ENCODE measurements at places on chromosomes 1 and 21.

DNA sequence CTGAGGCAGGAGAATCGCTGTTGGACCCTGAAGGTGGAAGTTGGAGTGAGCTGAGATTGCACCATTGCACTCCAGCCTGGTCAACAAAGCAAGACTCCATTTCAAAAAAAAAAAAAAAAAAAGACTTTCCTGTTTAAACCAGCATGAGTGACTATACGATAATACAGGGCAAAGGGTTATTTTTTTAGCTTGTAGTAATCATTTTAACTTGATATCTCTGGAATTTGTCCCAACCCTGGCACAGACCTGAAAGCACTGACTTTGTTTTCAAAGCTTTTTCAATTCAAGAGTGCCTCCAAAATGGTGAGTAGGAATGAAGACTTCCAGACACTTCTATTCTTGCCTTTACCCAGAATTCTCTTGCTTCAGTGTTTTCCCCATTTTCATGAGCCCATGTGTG lies 4.4 kb upstream of the TMCO2 start:
- no peak for DNase-seq

- DNase-seq: no peak
Observed at GRCh38 chr1:223462047-223462630, 68.9 kb downstream of the CCDC185 start.

GRCh38 chr1:9438431-9439073 lies 100.7 kb upstream of the SLC25A33 start:
- DNase-seq: no peak

DNA sequence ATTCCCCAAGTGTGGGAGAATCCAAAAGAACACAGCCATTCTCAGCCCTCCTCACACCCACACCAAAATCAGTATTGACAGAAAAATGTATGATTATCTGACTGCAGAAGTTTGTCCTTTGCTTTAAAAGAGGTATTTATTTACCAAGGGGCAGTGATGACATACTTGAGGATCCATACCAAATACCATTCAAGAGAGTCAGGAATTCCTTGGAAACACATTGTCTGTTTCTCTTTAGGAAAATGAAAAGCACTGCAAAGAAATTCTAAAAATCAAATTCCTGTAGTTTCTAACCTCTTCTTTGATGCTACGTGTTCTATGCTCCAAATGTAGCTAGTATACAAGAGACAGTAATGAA lies 509.6 kb upstream of the CXADR start:
- DNase-seq: no peak

GRCh38 chr21:38413958-38414548 lies 84.2 kb downstream of the ERG start:
- DNase-seq: no peak

DNA sequence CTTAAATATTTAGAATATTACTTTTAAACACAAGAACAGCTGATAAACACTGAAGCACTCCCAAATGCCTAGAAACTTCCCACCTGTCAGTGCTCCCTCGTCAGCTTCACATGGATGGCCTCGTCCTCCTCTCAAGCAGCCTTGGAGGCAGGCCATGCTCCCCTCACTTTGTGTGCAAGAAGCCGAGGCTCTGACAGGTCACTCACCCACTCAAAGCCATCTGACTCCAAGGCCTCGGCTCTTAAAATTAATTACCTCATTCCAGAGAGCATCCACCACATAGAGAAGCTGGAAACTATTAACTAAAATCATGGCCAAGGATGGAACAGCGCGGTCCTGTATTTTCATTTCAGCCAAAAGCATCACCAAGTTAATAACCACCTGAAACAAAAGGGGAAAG lies 17.8 kb downstream of the LBR start:
- no peak for DNase-seq

DNA sequence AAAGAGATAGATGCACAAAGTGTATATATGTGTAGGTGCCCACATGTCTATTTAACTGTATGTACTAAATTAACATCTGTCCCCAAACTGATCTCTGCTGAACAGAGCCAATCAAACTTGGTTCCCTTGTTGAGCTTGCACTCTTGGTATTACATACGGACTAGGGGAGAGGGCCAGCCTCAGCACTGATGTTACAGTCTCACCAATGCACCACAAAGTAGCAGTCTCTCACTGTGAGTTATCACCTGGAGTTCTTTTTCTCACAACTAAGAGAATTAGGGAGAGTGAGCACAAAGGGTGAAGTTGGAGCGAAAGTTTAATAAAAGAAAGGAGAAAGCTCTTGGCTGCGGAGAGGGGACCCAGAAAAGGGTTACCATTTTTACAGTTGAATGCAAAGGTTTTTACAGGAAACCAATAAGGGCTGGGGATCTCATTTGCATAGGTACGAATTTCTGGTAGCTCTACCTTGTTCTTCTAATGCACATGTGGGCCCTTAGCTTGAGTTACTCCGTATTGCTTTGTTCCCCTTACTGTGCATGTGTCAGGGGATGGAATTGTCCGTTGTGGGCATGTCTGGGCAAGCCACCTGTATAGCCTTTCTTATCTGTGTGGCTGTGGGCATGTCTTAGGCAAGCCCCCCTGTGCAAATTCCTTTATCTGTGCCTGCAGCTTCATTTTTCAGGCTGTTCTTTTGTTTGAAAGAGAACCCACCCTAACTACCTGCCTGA lies 13.3 kb upstream of the CHI3L2 start:
- no peak for DNase-seq

DNA sequence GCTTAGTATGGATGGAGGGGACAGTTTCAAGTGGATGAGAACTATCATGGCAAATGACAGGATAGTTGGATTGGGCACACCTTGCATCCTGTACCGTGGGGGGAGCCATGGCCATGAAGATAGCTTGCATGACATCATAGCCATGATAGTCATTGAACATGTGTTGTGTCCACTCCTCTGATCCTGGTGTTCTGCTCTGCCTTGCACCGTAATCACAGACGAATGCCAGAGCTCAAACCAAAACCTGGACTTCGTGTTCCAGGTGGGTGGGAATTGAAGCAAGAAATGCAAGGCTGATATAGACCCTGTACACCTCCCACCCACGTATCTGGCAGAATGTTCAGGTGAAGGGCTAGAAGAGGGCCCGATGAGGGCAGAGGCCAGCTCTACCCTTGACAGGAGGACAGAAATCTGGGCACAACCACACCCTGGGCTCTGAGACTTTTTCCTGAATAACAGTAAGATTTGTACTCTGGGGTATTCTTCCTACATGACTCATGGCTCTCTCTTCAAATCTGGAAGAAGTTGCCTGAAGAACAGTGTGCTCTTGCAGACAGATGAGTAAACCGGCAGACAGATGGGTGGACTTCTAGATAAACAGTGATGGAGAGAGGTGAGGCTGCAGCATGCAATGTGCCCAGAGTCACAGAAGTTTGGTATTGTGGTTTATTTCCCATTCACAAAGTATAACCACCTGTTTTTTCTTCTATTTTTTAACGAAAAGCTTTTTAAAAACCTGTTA lies 45.0 kb downstream of the KCNJ6 start:
- no peak for DNase-seq

DNA sequence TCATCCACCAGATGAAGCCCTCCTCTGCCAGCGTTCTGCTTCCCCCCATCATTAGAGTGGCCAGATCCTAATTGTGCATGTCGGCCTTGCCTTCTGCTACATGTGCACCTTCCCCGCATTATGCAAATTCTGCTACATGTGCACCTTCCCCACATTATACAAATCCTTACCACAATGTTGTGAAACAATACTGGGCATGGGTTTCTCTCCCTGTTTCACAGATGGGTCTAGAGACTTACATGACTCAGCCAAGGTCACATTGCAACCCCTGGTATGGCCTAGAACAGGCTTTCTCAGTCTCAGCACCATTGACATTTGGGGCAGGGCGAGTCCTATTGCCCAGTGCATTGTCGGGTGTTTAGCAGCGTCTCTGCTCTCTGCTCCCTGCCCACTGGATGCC lies 1.0 kb upstream of the CELA2A start:
- DNase-seq: no peak

- no peak for DNase-seq
Observed at GRCh38 chr1:171901245-171901644, 59.9 kb downstream of the DNM3 start.

DNA sequence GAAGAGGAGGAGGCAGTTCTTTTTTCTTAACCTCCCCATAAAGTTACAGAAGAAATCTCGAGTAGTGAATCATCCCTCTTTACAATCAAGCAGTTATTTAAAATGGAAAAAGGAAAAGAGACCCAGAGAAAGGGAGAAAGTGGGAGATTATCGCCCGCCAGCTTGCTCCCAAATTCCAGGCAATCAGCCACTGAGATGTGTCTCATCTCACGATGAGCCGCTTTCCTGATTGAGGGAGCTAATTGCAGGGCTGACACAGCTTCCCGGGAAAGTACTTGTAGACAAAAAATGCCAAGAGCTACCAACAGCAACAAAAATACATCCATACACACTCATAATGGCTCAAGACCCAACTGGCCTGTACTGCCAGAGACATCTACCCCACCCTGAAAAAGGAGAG lies 191.6 kb upstream of the ZC3H12A start:
- no peak for DNase-seq

- DNase-seq: no peak
Observed at GRCh38 chr1:85360730-85361493, 84.5 kb upstream of the BCL10 start.

GRCh38 chr1:7789828-7790227 lies 5.7 kb downstream of the PER3 start:
- DNase-seq: no peak

DNA sequence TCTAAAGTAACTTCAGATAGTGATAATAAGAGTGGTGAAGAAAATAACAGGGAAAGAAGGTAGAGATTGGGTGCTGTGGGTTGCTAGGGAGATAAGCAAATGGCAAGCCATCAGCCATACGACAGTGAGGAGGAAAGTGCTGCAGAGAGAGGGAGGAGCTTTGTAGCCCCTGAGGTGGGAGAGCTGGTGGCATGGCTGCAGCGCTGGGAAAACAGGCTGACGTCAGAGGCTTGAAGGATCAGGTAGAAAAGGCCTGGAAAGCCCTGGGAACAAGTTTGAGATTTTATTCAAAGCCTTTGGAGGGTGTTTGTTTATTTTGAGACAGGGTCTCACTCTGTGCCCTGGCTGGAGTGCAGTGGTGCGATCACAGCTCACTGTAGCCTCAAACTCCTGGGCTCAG lies 109.5 kb downstream of the NMNAT2 start:
- DNase-seq: no peak

DNA sequence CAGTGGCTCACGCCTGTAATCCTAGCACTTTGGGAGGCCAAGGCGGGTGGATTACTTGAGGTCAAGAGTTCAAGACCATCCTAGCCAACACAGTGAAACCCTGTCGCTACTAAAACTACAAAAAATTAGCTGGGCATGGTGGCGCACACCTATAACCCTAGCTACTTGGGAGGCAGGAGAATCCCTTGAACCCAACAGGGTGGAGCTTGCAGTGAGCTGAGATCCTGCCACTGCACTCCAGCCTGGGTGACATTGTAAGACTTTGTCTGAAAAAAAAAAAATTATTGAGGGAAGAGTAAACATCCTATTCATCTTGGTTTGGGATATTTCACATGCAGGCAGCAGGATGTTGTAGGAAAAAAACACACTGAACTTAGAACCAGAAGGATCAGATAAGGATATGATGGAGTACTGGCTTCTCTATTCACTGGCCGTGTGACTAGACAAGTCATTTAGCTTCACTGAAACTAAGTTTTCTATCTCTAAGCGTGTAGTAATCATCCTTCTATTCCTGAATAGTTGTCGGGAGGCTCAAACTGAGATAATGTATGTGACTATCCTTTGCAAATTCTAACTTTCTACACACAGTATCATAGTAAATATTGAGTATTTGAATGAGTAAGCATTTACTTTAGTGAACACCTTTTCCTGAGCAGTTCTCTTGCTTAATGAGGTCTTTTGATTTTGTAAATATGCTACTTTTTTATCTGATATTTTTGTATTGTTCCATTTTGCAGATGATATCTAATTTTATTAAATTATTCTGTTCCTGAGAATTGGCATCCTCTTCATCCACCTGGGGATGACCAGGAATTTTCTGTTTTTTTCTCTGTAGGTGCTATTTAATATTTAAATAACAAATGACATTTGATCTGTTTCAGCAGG lies 18.2 kb downstream of the CAP1 start:
- DNase-seq: no peak

DNA sequence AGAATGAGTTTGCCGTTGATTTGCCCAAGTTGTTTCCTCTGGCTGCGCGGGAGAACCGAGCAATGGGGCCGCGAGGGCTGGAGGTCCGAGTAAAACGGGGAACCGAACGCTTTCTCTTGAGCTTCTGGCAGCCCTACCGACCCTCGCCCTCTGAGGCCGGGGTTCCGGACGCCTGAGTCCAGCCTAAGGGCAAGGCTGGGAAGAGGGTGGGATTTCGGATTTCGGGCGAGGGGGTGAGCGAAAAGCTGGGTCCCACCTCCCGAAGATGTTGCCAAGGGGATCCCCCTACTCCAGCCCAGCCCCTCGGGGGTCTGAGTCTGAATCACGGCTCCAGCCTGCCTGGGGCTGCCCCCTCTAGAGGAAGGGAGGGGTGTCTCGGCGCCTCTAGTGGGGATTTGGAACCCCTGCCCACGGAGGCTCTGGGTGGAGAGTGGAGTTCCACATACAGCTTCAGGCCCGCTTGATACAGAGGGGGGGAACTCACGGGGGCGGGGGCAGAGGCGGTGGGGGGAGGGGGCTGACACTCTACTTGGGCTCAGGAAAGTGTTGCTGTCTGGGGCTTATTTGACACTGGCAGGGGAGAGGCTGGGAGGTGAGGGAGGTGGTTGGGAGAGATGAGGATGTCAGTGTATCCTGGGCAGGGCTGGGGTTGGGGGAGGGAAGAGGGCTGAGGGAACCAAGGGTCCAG lies 617 bp downstream of the KIRREL1 start:
- DNase-seq: no peak

GRCh38 chr1:3033040-3033789 lies 11.9 kb downstream of the ACTRT2 start:
- DNase-seq: peak; percentile 28

- no peak for DNase-seq
Observed at GRCh38 chr1:107865627-107866026, 99.4 kb downstream of the VAV3 start.

GRCh38 chr1:7722670-7723012 lies 48.5 kb upstream of the VAMP3 start:
- no peak for DNase-seq

- no peak for DNase-seq
Observed at GRCh38 chr21:46033410-46034400, 52.1 kb downstream of the COL6A1 start.

- peak; percentile 89 for DNase-seq
Observed at GRCh38 chr1:42816585-42817439, at the start of the genes ERMAP and SVBP. TSS of gene ERMAP (plus strand) at chr1:42817122. CDS start at chr1:42830449, 13,327 bp downstream. TSS of gene SVBP (minus strand) at chr1:42817397. CDS start at chr1:42816544, 853 bp downstream.

GRCh38 chr21:43717166-43717853 lies 1.6 kb upstream of the PDXK start:
- DNase-seq: no peak

DNA sequence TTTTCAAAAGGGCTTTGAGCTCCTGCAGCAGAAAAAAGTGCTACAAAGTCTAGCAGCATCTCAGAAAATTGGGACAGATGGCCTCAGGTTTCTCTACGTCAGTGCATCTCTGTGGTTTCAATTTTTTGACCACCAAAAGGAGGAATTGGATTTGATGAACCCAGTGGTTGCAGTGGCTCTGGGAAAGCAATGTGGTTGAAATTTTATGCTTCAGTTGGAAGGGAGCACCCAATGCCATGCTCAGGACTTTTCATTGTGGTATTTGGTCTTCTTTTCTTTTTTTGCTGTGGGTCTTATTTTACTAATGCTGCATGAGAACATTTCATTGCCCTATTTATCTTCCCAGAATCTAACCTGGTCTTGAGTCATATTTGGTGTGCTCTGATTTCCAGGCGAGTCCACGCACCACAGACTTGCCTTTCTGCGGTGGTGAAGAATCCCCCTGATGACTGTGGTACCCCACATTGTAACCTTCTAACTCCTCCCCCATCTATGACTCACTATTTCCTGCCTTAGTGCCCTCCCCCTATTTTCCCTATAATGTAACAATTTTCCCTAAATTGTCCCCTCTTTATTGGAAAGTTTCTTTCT lies 56.7 kb downstream of the S1PR1 start:
- DNase-seq: no peak

GRCh38 chr1:160261556-160261892 lies 825 bp downstream of the DCAF8 start:
- DNase-seq: peak; percentile 42

Data from activated CD8-positive, alpha-beta memory T cell treated with anti-CD3 and anti-CD28 coated beads for 4 hours (primary cell).